NCI-H2081 (cell line): ENCODE measurements at places on chromosomes 2 and 18.

GRCh38 chr2:77009307-77009706, 512.9 kb downstream of the LRRTM4 start:
- no peak for DNase-seq

- DNase-seq: no peak
These were observed 64.6 kb upstream of the SH3BP4 start for GRCh38 chr2:234887195-234887594.

DNA sequence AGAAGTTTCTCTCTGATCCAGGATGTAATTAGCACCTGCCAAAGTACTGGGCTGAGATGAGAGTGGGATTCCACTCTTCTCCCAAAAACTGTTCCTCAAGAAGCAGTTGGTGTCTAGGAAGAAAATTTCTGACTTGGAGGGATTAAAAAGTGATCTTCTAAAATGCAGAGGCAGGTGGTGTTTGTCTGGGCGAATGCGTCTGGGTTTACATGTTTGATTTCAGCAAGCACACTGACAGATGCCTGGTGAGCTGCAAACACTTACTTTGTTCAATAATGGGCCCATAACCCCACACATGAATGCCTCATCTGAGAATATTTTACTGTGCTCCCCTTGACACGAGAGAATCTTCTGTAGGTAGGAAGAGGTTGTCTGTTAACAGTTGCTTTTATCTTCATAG, 24.3 kb upstream of the KCNF1 start:
- peak; percentile 57 for DNase-seq

DNA sequence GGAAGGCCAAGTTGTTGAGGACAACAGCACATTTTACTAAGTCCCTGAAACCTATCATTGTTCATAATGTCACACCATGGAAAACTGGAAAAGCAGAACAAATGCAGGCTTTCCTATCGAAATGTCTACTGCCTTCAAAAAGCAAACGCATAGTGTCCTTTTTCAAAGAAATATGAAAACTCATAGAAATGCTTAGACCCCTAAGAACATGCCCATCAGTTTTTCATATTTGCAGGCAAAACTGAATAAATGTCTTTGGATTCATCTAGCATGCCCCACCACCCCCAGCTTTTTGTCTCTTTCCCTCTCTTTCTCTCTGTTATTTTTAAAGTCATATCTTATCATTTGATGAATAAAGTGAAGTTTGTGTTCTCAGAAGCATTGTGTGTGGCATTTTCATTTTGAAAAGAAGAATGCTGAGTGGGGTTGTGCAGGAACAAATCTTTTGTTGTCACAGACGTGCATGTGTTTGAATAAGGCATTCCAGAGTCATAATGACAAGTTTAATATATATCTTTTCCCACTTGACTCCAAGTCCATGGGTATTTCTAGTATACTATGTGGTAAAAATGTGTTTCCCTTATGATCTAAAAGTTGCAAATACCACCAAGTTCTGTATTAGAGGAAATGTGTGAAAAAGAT, 2180.0 kb upstream of the PIK3C3 start:
- no peak for DNase-seq

DNA sequence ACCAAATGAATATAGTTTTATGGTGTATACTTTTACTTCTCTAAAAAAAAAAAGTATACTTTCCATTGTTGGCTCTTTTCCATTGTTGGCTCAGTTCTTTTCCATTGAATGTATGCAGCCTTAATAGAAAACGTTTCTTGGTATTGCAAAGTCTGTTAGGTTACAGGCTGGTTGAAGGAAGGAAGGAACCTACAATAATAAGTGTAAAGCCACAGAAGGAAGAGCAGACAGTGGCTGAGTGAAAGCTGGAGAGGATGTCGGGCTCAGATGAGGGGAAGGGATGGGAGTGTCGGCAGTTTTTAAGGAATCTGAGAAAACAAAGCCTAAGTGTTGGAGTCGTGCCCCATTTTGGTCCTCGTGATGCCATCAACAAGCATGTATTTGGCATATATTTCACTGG, 6.8 kb downstream of the COPS8 start:
- no peak for DNase-seq

- peak; percentile 38 for DNase-seq
These were observed 11.4 kb downstream of the MALL start for GRCh38 chr2:110104025-110104771.

- no peak for DNase-seq
These were observed 33.0 kb upstream of the ODC1 start for GRCh38 chr2:10481055-10481665.

GRCh38 chr2:57806449-57806968, 240.1 kb upstream of the VRK2 start:
- no peak for DNase-seq

DNA sequence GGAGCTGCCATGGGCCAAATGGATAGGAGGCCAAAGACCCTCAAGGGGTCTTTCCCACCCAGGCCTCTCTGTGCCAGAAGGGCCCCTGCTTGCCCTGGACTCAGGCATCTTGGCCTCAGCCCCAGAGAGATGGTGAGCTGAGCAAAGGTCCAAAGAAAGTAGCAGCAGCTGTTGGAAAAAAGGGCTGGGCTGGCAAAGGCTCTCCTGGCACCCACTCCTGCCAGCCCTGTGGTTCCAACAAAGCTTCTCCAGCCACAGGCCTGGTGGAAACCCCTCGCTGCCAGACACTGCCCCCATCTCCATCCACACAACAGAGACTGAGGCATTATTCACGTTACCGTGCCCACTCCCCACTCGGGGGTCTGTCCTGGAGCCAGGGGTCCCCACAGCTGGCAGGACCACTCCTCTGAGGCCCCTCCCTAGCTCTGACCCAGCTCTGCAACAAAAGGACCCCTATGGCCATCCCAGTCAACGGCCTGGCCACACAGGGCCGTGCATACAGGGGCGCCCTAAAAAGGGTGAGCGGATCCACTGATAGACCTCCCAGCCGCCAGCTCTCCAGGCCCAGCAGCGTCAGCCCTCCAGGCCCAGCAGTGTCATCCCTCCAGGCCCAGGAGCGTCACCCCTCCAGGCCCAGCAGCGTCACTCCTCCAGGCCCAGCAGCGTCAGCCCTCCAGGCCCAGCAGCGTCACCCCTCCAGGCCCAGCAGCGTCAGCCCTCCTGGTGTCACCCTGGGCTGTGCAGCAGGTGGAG, 10.1 kb downstream of the BIN1 start:
- DNase-seq: no peak

GRCh38 chr18:23179416-23179815, 44.1 kb downstream of the CABLES1 start:
- no peak for DNase-seq

GRCh38 chr2:215811409-215812345, 201.7 kb downstream of the MREG start:
- DNase-seq: no peak

- no peak for DNase-seq
These were observed 89.7 kb downstream of the TMEM247 start for GRCh38 chr2:46569061-46569560.

GRCh38 chr2:41873102-41874031, 174.5 kb upstream of the PKDCC start:
- DNase-seq: no peak

GRCh38 chr2:24969784-24970183, 2.0 kb downstream of the DNAJC27 start:
- no peak for DNase-seq

GRCh38 chr2:58428096-58429013, 187.2 kb upstream of the FANCL start:
- DNase-seq: peak; percentile 76

- DNase-seq: no peak
These were observed 14.1 kb downstream of the SLC9A4 start for GRCh38 chr2:102486941-102487702.

DNA sequence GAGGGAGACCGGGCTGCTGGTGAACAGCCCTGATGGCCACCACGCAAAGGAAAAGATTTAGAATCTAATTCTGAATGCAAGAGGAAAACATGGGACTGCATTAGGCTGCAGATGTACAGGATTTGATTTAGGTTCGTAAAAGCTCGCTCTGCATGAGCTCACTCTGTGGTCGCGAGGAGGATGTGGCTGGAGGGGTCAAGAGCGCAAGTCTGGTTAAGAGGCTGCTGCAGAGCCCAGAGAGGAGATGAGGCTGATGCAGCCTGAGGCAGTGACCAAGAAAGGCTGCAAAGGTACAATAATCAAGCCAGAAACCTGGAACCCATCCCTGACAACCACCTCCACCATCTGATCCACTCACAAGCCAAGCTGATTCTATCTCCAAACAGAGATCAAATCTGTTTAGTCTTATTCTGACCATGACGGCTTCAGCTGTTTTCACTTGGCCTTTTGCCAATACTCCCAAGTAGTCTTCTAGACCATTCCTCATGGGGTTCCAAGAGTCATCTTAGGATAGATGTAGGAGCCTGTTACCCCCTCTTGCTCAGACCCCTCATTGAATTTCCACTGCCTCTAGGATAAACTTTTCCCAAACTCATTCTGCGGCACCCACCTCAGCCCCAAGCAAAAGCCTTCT, 58.9 kb upstream of the ARL4C start:
- no peak for DNase-seq

DNA sequence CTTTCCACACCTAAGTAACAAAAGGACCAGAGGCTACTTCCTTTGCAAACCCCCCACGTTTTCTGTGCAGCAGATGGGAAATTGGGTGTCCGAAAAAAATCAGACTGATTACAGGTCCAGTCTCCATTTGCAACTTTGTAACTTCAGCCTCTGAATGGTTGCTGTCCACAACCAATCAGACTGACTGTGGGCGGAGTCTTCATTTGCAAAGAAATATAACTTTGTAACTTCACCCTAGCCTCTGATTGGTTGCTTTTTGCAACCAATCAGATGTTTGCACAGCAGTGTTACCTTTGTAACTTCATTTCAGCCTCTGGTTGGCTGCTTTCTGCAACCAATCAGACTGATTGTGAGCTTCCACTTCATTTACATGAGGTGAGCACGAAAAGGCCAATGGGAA, 27.8 kb upstream of the CACNB4 start:
- DNase-seq: no peak

GRCh38 chr2:156279446-156280150, 52.9 kb downstream of the NR4A2 start:
- DNase-seq: no peak

DNA sequence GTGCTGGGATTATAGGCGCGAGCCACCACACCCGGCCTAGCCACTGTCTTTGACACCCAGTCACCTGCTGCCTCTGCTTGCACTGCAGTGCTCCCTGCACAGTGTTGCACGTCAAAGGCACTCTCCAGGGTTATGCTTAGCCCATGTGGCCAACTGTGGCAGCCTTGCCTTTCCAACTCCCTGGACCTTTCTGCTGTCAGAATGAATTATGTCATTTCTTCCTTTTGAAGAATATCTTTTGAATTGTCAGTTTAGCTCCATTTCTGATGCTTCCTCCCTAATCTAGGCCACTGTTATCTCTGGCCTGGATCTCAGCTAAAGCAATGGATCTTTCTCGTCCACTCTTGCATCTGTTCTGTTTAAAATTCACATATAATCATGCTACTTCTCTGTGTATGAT, 29.3 kb upstream of the LRRTM1 start:
- no peak for DNase-seq

DNA sequence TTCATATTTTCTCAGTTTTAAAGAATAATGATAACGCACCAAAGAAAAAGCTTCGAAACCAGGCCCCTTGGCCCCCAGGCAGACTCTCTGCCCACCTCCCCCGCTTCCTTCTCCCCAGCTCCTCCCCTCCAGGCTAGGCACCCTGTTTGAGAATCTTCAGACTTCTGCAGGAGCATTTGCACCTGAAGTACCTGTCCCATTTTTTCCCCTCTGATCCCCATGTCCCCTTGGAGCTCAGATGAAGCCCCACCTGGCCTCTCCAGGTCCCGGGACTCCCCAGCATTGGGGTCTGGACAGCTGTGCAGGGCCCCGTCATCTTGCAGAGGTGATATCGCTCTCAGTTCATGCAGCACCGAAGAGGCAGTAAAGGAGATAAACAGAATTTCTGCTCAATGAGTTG, 35.5 kb upstream of the KLHL29 start:
- DNase-seq: no peak

DNA sequence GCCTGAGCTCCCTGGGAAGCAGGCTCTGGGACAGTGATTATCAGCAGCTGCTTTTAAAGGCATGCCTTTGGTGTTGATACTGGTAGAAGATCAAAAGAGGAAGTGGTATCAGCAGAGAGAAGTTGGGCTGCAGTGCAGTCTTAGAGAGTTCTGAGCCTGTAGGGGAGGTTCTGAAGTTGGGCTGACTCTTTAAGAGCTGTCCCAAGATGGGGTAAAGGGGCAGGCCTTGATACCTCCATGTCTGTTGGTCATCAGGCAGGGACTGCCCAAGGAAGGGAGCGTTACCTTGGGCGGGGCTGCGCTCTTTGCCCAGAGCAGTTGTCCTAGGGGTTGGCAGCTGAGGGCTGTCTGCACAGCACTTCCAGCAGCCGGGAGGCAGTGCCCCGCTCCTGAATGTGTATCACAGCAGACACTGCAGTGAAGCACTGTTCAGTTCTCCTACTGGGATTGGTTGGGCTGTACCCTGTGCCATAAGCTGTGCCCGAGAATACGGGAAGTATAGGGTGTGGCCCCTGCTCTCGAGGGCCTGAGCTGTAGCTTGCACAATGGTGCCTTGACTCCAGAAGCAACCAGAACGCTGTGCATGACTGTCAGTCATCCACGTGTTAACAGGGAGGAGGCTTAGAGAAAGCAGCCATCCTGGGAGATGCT, 177.0 kb downstream of the CTIF start:
- DNase-seq: no peak

DNA sequence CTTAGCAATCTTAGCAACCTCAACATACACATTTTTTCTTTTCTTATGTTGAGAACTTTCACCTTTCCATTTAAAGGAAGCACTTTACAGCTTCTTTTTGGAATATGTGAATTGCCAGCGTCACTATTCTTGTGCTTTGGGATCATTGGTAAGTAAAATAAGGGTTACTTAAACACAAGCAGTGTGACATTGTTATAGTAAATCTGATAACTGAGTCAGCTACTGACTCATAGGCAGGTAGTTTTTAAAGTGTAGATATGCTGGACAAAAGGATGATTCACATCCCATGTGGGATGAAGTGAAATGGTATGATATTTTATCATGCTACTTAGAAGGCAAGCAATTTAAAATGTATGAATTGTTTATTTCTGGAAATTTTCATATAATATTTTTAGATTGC, 637.2 kb downstream of the DCDC2C start:
- DNase-seq: no peak

DNA sequence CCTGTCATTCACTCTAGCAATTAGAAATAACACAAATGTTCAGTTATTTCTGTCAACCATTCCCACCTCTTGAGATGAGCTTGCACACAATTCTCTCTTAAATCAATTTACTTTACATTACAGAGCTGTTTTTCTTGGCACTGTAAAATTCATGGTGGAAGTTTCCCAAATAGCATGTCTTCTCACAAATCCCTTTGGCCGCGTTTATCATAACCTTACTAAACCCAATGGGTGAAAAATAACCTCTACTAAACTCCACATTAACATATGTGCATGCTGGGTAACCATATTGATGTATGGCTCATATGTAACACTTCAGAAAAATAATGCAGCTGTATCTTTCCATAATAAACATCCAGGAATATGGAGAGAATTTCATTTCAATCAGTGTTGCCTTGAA, 75.5 kb upstream of the SULT1C3 start:
- DNase-seq: no peak

GRCh38 chr18:58097121-58097906, 53.3 kb downstream of the NEDD4L start:
- no peak for DNase-seq
